Mesendoderm (in vitro differentiated cells): ENCODE measurements at places on chromosomes 11 and 22.

- DNase-seq: no peak
These were observed 10.1 kb downstream of the PRR14L start for GRCh38 chr22:31739795-31740201.

- no peak for DNase-seq
These were observed 6.3 kb downstream of the TMEM121B start for GRCh38 chr22:17114898-17115235.

DNA sequence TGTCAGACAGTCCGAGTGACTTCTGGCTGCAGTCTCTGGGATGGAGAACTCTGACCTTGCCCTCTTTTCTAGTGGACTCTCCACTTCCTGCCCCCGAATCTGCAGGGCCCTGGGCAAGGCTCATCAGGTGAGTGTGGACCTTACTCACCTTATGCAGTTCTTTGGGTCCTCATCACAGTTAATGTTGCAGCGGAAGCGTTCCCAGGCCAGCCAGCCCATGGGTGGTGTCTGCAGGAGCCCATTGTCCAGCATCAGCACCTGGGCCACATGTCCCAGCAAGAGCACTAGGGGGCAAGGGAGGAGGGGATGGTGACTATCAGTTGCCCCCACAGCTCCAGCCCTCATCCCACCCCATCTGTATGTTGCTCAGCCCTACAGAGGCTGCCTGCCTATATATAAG lies 2.3 kb downstream of the NAGA start:
- no peak for DNase-seq

GRCh38 chr11:1881442-1882264 lies 10.0 kb downstream of the PRR33 start:
- DNase-seq: no peak
